ENCODE measurements at places on chromosomes 7 and 10. TPM values are rescaled to one million over a fixed set of nuclear protein-coding genes. Genes with fewer than 3 reads are reported as not detected.
A peak's percentile ranks its signal among the peaks of the same experiment; 100 is the strongest.

- no peak for DNase-seq
Observed at GRCh38 chr10:25130906-25131305, 43.9 kb upstream of the GPR158 start.

The KAZALD1 gene
- total RNA-seq = 0.72 TPM

The ENTPD1 gene
- 4.6 TPM for total RNA-seq

GRCh38 chr10:7787150-7787856, 490 bp downstream of the KIN start:
- DNase-seq = peak; percentile 40
